ENCODE measurements at places on chromosomes 4 and X.

DNA sequence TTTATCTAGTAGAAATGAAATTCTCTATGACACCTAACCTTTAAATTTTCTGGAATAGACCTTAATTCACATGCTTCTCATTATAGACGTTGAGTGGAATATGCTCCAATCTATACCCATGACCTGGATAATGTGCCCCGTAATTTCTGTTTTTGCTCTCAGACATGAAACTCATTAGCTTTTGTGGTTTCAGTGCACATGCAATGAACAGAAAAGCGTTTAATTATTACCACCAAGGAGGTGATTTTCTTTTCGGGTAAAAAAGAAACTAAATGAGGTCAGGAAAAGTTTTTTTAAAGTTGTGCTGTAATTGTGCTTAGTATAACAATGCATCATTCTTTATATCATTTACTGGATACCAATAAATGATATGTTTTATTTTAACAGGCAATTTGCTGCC lies 1703.9 kb upstream of the TENM3 start:
- no peak for DNase-seq

DNA sequence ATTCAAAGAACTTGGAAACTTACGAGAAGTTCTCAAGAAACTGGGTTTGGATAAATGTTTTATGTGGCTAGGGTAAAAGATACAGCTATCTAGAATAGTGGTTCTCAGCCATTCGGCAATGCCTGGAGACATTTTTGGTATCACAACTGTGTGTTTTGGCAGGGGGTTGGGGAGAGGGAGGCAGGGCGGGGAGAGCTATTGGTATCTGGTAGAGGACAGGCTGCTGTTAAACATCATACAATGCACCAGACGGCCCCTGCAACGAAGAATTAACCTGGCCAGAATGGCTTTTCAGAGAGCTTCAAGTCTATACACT lies 50.8 kb upstream of the MND1 start:
- DNase-seq = no peak

DNA sequence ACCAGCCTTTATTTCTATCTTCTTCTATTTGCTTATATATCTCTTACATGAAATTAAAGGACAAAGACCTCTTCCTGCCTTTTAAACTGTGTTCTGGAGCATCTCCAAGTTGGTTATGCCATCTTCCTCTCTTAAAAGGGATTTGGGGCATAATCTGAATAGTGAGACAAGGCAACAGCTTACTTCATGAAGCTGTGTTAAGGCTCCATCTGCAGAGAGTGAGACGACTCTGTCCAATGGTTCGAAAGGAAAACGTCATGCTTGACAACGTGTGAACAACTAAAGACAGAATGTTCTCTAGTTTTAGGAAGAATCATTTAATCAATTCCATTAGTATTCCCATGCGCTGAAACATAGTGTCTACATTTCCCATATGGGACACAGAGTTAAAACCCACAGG lies 59.4 kb downstream of the GPM6A start:
- DNase-seq = no peak

GRCh38 chrX:150429594-150429993 lies 66.5 kb downstream of the MAMLD1 start:
- DNase-seq = no peak

DNA sequence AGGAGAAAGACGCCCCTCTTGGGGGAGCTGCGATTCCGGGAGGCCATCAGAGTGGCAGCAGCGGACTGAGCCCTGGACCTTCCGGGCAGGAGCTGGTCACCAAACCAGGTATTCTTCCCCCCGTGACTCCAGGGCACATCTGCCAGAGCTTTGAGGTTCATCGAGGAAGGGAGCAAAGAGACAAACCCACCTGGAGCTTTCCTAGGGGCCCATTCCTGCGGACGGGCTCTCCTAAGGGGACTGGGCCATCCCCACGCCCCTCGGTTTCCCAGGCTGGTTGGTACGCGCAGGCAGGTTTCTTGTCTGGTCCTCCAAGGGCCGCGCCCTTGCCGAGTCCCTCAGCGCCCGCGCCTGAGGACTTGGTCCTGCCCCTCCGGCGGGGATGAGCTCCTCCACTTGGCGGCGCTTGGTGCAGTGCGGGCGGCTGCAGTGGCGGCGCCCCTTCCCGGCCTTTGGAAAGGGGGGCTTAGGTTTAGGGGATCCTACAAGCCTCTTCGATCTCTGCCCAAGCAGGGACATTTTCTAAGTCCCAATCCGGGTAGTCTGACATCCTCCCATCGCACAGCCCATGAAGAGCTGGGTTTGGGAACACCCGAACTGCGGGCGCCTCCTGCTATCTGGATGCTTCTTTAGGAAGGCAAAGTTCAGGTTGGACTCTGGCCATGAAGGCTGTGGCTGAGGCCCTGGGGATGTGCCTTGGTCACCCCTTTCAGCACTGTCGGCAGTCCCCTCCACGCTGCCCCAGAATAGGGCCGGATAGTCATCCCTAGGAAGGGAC lies 538 bp downstream of the STBD1 start:
- no peak for DNase-seq

- DNase-seq = no peak
Measured at GRCh38 chr4:173752610-173753230, 222.7 kb upstream of the HAND2 start.

GRCh38 chrX:2451501-2452316 lies 49.1 kb downstream of the DHRSX start:
- no peak for DNase-seq

GRCh38 chrX:70960730-70961129 lies 29.8 kb upstream of the SLC7A3 start:
- DNase-seq = no peak

DNA sequence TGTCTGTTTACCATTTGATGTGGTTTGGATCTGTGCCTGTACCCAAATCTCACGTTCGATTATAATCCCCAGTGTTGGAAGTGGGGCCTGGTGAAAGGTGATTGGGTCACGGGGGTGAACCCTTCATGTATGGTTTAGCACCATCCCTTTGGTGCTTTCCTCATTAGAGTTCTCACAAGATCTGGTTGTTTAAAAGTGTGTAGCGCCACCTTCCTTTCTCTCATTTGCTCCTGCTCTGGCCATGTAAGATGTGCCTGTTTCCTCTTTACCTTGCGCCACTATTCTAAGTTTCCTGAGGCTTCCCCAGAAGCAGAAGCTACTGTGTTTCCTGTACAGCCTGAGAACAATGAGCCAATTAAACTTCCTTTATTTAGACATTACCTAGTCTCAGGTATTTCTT lies 610.7 kb upstream of the ADGRL3 start:
- no peak for DNase-seq

DNA sequence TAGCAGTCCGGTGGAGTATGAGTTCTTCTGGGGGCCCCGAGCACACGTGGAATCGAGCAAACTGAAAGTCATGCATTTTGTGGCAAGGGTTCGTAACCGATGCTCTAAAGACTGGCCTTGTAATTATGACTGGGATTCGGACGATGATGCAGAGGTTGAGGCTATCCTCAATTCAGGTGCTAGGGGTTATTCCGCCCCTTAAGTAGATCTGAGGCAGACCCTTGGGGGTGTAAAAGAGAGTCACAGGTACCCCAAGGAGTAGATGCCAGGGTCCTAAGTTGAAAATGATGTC lies 852 bp downstream of the MAGEH1 start:
- DNase-seq = no peak

DNA sequence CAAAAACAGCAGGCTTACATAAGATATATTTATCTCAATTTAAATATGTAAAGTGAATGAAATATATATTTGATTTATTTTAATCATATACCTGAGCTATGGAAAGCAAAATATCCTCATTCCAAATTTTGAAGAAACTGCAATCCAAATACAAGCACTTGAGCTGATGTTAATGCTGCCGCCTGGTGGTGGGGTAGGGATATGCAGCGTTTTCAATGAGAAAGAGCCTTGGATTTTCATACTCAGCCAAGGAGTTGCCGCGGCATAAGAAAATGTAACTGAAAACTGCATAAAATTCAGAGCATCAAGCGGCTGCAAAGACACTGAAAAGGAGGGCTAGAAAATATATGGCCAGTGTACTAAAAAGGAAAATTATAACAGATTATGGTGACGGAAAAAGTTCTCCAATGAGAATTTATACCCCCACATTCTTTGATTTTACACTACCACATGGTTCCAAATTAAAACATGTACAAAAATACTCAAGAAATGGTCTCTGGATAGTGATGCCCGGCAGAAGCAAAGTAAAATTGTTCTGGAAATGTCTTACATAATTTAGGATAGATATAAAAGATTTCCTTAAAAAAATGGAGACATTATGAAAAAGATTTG lies 660.3 kb upstream of the PITX2 start:
- no peak for DNase-seq

DNA sequence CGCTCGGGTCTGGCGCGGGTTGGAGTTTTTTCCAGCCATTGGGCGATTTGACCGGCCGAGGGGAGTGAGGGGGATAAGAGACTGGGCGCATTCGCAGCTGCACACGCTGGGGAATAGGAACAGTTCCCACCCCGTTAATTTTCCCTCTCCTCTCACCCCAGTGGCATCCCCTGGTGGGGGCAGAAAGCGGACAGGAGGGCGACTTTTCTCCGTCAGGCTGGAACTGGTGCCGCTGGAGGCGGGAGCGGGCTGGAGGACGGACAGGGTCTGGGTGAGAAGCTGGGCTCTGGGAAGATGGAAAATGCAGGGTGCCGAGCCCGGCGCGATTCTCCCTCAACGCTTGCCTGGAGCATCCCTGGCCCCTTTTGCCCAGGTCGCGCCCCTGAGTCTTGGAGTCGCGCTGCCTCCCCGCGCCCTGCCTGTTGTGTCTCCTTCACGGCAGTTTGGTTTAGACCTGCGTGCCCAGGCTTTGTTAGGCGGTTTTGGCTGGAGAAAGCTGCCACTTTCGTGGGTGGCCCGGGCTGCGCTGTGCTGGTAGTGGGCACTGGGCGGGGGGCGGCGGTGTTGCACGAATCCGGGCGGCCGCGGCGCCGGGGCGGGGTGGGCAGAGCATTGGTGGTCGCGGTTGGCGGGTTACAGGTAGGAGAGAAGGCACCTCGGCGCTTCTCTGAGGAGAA lies 2.0 kb downstream of the ADGRL3 start:
- DNase-seq = no peak

- DNase-seq = no peak
Measured at GRCh38 chrX:152992115-152992514, 1.8 kb downstream of the PNMA5 start.

DNA sequence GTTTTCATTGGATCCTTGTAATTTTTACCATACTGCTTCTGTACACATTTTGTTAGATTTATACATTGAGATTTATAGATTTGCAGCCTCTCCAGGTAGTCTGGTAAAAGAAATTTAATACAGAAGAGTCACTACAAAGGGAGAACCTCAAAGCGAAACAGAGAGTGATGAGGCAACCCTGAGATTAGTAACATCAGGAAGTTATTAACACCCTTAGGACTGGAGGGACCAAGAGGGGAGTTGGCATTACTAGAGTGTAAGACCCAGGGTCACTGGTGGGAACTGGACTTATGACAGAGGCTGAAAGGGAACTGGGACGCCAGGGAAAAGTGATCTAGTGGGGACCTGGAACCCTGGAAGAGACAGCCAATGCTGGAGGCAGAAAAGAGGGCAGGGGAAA lies 20.6 kb upstream of the MAML3 start:
- no peak for DNase-seq

- DNase-seq = no peak
Measured at GRCh38 chr4:38946919-38947318, 79.3 kb downstream of the FAM114A1 start.

GRCh38 chr4:13088726-13089658 lies 395.1 kb downstream of the RAB28 start:
- no peak for DNase-seq

DNA sequence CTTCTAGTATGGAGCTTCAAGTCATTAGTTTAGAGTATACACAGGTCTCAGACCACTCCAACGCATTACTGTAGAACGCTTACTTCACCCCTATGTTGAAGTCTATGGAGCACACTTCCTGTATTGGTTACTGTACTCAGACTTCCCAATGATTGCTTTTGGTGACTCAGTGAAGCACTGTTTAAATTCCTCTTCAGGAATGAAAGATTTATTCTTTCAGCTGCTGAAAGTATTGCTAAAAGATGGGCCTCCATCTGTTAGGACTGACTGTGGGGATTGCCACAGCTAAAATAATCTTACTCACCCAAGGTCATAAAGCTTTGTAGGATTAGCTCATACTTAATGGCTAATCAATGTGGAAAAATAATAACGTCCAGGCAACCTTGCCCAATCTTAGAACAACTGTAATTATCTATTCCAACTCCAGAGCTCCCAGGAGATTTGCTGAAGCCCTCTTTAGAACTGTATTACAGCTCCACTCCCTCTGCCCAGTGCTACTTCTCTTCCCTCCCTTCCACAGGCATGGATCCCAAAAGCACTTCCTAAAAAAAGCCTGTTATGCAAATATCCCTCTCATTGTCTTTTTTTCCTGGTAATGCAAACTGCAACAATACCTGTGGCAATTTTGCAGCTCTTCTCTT lies 281.9 kb upstream of the HS3ST1 start:
- DNase-seq = no peak

DNA sequence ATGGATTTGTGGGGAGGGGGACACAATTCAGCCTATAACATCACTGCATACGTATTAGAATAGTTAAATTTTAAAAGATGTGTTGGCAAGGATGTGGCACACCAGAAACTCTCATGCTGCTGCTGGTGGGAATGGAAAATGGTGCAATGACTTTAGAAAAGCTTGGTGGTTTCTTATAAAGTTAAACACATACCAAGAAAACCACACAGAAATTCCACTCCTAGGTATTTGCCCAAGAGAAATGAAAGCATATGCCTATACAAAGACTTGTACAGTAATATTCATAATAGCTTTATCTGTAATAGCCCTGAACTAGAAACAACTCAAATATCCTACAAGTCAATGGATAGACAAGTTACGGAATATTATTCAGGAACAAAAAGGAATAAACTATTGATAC lies 71.3 kb upstream of the PDHA1 start:
- DNase-seq = no peak

- no peak for DNase-seq
Measured at GRCh38 chr4:66555301-66555700, 885.0 kb upstream of the EPHA5 start.

- no peak for DNase-seq
Measured at GRCh38 chr4:182880387-182881356, 36.5 kb downstream of the DCTD start.

DNA sequence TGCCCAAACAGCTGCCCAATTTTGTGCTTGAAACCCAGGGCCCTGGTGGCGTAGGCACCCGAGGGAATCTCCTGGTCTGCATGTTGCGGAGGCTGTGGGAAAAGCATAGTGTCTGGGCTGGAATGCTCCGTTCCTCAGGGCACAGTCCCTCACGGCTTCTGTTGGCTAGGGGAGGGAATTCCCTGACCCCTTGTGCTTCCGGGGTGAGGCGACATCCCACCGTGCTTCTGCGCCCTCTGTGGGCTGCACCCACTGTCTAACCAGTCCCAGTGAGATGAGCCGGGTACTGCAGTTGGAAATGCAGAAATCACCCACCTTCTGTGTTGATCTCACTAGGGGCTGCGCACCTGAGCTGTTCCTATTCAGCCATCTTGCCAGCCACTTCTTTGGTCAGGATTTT lies 399.4 kb upstream of the FTHL17 start:
- DNase-seq = no peak

Data from stimulated activated CD8-positive, alpha-beta memory T cell treated with anti-CD3 and anti-CD28 coated beads, Interleukin-7, amount 100 ng/mL, for 1 hour (primary cell).